ENCODE measurements at places on chromosomes 6 and 20. TPM values are rescaled to one million over a fixed set of nuclear protein-coding genes. Genes with fewer than 3 reads are reported as not detected.

DNA sequence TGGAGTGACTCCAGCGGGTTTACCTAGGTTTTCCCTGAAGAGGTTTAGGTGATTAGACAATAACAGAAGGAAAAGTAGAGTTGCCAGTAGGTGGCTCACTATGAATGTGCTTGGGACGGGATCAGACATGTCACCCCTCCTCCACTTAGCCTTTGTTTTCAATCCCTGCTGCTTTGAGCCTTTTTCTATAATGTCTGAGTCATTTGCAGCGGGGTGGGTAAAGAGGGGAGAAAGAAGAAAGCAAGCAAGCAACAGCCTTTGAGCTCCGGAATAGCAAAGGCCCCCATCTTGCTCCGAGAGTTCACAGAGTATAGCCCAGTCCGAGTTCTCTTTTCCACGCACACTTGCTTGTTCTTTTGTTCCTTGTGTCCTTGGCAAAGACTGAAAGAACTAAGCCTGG is 129.1 kb downstream of the PACRG start:
- DNase-seq = peak; percentile 79

DNA sequence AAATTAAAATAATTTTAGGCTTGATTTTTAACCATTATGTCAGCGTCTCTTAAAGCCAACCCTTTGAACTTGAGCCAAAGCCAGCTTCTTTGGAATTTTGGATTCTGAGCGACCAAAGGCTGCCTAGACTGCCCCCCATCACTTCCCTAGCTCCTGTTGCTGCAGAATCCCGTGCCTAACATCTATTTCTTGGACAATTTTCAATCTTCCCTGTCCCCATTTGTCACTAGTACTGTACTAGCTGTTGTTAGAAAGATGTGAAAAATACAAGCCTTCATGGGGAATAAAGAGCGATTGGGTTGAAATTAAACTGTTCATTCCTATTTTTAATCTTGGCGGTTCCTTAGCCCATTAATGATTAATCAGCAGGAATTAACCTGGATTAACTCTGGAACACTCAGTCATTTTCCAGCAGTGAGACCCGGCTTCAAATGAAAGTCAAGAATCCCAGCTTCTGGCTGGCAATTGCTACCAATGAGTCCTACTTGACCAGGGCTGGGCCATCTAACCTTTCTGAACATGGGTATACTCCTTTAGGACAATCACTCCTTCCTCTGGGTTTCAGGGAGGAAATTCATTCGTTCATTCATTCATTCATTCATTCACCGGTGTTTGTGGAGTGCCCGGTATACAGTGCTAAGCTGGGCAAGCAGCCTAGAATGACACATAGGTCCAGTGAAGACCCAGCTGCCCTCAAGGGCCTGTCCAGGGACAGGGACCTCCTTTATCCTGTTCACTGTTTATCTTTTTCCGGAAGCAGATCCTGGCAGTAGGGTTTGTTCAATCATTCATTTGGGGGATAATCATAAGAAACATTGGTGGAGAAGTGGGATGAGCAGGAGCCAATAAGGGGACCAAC is 1.4 kb upstream of the RRBP1 start:
- no peak for DNase-seq

- DNase-seq = no peak
These were observed 66.3 kb upstream of the CD93 start for GRCh38 chr20:23152308-23152892.

RIPOR3 gene
- 4.0 TPM for polyA plus RNA-seq

GRCh38 chr20:19789009-19789408 is 31.0 kb downstream of the RIN2 start:
- DNase-seq = no peak

GRCh38 chr6:90040931-90041330 is 146.7 kb downstream of the GJA10 start:
- no peak for DNase-seq
